ENCODE measurements at places on chromosomes 16 and 17.

DNA sequence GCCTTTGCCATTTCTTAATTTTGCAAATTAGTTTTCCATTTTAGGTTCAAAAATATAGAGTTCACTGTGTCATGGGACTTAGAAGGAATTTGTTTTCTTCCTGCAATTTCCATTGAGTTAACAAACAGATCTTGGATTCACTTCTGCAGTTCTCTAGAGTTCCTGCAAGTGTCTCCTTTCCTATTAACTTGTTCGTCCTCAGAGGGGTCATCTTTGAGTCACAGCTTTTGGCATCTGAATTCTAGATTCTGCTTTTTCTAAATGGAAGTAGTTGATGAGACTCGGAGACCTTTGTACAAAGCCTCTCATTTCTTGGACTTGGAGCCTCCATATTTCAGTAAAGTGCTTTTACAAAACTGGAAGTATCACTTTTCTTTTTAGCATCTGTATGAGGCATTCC lies 323.3 kb downstream of the BCAS3 start:
- DNase-seq: no peak

DNA sequence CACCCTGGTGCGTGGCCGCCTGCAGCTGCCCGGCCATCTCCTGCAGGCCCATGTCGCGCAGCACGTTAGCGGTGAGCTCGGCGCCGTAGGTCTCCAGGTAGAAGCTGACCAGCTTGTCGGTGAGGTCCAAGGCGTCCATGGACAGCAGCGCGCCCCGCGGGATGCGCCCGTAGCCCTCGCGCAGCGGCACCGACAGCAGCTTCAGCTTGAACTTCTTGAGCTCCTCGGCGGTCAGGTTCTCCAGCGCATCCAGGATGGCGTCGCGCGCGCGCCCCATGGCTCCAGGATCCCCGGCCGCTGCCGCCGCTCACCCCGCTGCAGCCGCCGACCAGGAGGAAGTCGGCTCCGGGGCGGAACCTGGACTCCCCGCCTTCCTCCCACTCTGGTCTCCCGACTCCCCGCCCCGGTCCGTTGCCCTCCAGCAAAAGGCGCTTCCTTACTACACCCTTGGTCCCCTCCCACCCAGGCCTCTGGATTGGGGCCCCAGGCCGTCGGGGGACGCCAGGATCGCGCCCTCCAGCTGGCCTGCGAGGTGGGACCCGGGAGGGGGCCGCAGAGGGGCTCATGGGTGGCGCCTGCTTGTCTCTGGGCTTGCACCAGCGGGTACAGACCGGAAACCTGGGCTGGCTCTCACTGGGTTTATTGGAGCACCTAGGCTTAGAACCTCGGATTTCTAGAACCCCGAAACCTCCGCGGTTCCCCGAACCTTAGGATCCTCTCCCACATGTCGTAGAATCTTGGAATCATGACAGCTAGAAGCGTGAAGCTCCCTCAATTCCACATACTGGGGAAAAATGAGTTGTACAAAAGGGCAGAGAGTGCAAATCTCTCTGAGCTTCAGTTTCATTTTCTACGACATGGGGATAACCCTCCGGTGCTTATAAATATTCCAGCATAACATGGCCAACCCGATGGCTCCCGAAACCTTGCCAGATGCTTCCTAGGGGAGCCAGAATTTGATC lies at the start of gene PYCARD:
Gene PYCARD (minus strand): TSS at position 347 of the 962 bp plus-strand sequence. CDS start 70 bp downstream, at position 277.
- DNase-seq: no peak

GRCh38 chr17:2580151-2580550 lies 13.3 kb upstream of the PAFAH1B1 start:
- no peak for DNase-seq

DNA sequence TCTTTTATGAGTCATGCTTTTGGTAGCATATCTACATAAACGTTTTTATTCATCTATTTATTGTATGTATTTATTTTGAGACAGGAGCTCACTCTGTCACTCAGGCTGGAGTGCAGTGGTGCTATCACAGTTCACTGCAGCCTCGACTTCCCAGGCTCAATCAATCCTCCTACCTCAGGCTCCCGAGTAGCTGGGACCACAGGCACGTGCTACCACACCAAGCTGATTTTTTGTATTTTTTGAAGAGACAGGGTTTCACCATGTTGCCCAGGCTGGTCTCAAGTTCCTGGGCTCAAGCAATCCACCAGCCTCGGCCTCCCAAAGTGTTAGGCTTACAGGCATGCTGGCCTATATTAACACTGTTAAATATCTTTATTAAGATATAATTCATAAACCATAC lies 20.4 kb upstream of the IL4R start:
- DNase-seq: no peak

DNA sequence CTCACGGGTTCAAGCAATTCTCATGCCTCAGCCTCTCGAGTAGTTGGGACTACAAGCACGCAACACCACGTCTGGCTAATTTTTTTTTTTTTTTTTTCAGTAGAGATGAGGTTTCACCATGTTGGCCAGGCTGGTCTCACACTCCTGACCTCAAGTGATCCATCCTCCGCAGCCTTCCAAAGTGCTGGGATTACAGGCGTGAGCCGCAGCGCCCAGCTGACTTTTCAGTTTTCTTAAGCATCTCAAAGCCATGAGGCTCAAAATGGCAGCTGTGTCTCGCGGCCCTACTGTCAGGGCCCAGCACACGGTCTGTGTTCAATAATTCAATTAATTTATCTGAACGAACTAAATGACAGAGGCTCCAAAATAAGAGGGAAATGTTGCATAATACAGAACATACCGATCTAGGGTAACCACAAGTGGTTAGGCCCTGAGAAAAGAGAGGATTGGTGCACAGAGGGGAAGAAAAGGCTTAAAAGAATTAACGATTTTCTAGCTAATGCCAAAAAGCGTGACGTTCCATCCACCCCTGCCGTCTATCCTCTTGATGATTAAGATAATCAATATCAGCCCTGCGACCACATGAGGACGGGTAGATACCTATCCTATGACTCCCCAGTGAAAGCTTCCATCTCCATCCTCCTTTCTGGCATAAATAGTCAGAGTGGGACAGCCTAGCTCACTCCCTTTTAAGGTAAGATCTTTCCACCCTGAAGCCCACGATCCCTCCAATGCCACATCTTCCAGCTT lies 136.9 kb downstream of the SLC39A11 start:
- no peak for DNase-seq

DNA sequence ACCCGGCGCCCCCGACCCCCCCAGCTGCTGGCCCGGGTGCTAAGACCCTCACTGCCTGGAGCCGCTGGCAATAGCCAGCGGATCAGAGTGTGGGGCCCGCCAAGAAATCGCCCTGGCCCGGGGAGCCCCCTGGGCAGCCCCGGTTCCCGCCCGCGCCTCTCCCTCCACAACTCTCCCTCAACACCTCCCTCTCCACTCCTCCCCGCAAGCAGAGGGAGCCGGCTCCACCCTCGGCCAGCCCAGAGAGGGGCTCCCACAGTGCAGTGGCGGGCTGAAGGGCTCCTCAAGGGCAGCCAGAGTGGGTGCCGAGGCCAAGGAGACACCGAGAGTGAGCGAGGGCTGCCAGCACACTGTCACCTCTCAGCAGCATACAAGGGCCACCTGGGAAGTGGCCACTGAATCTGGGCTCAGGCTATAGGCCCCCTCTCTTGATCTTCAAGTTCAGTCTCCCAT lies 385.5 kb downstream of the SEC14L1 start:
- DNase-seq: no peak

- DNase-seq: no peak
Measured at GRCh38 chr16:11105038-11105903, 150.7 kb downstream of the SOCS1 start.

DNA sequence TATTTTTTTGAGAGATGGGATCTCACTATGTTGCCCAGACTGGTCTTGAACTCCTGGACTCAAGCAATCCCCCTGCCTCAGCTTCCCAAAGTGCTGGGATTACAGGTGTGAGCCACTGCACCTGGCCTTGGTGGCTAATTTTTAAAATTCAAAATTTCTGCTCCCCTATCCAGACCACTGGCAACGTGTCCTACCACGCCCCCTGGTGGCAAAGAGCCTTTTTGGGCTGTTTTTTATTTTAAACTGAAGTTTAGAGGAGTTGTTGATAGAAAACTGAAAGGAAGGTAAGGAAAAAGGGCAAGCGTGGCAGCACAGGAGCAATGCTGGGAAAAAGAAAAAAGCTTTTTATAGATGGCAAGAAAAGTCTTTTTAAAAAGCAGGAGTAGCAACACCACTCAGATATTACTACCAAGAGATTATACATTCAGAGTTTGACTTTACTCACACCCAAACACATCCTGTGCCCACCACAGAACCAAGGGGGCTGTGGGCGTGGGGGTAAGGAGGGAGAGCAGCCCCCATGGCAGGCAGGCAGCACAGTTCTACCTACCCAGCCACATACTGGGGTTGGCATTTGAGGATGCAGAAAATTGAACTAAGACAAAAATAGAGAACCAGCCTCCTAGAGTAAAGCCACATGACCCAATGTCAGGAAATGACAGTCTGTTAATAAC lies 4.2 kb upstream of the MXRA7 start:
- DNase-seq: peak; percentile 47

DNA sequence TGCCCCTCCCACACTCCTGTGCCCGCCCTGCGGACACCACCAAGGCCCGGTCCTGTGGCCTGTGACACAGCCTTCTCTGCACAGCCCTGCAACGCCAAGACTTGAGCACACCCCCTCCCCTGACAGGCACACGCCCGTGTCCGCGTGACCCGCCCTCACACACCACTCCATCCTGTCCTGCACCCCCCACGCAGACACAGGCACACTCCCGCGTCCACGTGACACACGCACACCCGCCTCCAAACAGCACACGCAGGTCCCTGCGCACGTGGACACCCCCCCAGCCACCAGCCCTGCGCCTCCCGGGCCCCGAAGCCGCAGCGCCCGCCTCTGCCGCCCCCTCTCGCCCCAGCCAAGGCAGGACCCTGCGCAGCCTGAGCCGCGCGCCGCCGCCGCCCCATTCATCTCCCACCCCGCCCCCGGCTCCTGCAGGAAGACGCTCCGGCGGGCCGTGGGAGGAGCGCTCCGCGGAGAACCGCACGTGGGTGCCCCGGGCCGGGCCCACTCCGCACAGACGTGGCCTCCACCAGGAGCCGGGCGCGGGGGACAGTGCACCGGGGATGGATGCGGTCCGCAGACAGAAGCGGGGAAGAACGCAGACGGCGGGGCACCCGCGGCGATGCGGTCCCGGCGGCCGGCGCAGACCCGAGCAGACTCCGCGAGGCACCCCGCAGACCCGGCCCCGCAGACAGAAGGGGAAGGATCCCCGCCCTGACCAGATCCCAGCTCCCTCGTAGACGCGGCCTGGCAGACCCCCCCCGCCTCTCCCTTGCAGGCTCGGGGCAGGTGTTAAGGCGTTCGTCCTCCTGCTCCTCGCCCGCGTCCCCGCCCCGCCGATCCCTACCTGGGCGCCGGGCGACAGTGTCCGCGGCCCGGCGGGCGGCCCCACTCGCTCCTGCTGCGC lies 506 bp downstream of the CAMKK1 start:
- DNase-seq: peak; percentile 31

GRCh38 chr16:55853114-55853513 lies 20.2 kb upstream of the CES1 start:
- no peak for DNase-seq

DNA sequence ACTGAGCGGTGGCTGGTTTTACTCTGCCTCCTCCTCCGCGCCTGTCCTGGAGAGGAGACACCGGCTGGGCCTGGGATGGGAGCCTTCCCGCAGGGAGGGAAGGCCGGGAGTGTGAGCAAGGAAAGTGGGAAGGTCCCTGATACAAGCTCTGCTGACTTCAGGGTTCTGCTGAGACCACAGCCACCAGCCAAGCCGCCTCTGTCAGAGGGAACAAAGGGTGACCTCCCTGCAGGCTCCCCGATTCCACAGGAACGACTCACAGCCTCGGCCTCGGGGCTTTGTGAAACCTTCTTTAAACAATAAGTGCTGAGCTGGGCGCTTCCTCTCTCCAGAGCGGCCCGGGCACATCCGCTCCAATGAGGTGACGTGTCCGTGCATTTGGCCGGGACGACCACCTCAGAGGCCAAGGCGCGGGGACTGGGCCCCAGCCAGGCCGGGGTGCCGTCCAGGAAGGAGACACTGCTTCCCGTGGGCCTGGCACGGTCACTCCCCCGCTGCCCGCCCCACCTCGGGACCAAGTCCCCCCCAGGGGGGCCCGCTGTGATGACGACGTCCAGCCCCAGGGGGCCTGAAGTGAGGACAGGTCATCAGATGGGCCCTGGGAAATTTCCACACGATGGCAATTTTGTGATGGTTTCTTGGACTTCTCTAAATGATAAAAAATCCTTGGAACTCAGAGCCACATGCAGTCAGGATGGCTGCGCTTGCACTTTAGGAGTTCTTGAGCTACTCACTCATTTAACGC lies 11.8 kb upstream of the CIBAR2 start:
- no peak for DNase-seq

DNA sequence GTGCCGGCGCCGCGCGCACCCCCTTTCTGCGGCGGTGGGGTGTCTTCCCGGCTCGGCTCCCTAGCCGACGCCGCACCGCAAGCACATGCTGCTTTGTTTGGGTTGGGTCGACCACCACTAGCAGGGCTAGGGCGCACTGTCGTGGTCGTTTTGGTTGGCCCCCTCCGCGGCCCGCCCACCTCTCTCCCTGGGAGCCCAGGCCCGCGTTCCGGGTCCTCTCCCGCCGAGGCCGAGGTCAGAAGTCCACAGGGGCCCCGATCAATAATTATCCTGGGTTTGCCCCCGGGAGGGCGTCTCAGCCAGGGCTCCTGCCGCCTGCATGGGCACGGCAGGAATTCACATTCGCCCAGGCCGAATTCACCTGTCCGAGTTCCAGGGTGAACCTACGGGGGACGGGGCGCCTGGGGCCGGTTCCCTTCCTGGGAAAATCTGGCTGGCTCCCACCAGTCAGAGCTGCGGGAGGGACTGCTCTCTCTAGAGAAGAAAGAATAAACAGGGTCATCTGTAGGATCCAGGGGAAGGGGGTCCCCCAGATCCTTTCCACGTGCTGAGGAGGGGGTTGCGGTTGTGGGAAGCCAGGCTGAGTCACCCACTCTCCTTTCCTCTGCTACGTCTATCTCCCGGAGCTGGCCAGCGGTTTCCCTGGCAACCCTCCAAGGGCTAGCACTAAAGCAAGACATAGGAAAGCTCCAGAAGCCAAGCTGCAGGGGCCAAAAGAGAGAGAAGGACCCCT lies 584 bp upstream of the STAT5B start:
- peak; percentile 31 for DNase-seq

GRCh38 chr16:440627-441026 lies 15.2 kb downstream of the RAB11FIP3 start:
- DNase-seq: no peak

- DNase-seq: no peak
Measured at GRCh38 chr16:30372038-30372712, 1.9 kb upstream of the TBC1D10B start.
